Activated B cell treated with CpG ODN at 0.5 μM for 24 hours (primary cell): ENCODE measurements at places on chromosomes 1 and 21. TPM values are rescaled to one million over a fixed set of nuclear protein-coding genes. Genes with fewer than 3 reads are reported as not detected.

The NCAM2 gene
- total RNA-seq, result not detected in 2 replicates

GRCh38 chr1:106651028-106651762 lies 405.3 kb upstream of the PRMT6 start:
- H3K4me1 ChIP-seq, result no peaks in the 10 kb centered on the region
- no peaks in the 10 kb centered on the region for H3K27me3 ChIP-seq
- H3K27ac ChIP-seq, result no peak overlapping the region
- H3K4me3 ChIP-seq, result no peak overlapping the region
- DNase-seq, result no peak
- no peaks in the 10 kb centered on the region for H3K36me3 ChIP-seq

GRCh38 chr1:245690156-245690690 lies 535.4 kb downstream of the KIF26B start:
- peaks cover 5% of the 10 kb centered on the region for H3K27me3 ChIP-seq
- no peak for DNase-seq
- no peak overlapping the region for H3K27ac ChIP-seq
- H3K4me3 ChIP-seq, result no peak overlapping the region

The TMEM54 gene
- total RNA-seq, result 0.44 and 0.66 TPM in 2 replicates

DNA sequence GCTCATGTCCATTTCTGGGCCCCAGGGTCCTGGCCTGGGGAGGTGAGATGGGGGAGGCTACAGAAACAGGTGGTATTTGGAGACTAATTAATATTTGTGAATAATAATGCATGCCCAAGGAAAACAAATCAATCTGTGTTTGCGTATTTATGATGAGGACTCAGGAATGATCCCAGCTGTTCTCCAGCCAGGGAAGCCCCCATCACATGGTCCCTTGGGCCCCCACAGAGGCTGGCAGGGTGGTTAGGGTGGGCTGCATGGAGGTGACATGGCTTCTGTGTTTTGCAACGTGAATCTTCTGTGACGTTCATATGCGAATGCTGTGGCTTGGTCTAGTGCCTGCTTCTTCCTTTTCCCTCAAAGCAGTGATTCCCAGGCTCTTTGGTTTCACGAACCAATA lies 10.5 kb downstream of the PTPRF start:
- no peak overlapping the region for H3K27ac ChIP-seq
- DNase-seq, result no peak
- H3K4me1 ChIP-seq, result no peaks in the 10 kb centered on the region
- no peak overlapping the region for H3K4me3 ChIP-seq
- no peaks in the 10 kb centered on the region for H3K36me3 ChIP-seq

DNA sequence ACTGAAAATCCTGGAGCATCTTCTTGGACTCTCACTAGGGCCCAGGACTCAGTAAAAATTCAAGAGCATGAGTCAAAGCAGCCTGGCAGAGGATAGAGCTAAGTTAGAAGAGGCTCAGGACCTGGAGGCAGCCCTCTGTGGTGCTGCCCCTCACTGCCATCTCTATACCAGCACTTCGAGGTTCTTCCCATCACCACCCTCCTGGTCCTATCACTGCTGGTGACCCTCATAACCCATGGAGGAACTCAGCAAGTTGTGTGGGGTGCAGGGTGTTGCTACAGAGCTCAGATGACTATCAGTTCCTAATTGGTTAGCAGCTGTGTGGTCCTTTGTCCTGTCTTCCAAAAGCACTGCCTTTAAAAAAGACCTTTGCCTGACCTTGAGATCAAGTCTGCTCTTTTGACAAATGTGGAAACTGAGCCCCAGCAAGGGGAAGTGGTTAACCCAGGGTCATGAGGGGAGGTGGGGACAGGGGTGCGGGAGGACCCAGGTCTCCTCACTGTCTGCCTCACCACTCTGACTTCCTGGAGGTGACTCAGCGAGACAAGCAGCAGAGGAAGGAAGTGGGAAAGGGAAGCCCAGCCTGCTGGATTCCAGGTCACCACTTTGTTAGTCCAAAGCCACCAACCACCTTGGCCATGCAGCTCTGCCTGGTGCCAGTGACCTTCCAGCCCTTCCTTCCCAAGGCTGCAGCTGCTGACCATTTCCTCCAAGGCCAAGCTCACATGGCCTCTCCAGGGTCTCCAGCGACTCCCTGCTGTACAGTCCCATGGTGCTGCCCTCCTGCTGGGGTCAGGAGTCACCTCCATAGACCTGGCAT lies 199.4 kb upstream of the EDN2 start:
- DNase-seq, result no peak
- H3K4me1 ChIP-seq, result peaks cover 39% of the 10 kb centered on the region
- H3K27me3 ChIP-seq, result no peaks in the 10 kb centered on the region
- H3K27ac ChIP-seq, result peak overlapping the region; percentile 46
- H3K4me3 ChIP-seq, result no peak overlapping the region
- H3K36me3 ChIP-seq, result no peaks in the 10 kb centered on the region

GRCh38 chr1:183070923-183071618 lies 47.9 kb downstream of the LAMC1 start:
- peaks cover 6% of the 10 kb centered on the region for H3K27me3 ChIP-seq
- H3K4me3 ChIP-seq, result peak overlapping the region; percentile 50
- no peak overlapping the region for H3K27ac ChIP-seq

DNA sequence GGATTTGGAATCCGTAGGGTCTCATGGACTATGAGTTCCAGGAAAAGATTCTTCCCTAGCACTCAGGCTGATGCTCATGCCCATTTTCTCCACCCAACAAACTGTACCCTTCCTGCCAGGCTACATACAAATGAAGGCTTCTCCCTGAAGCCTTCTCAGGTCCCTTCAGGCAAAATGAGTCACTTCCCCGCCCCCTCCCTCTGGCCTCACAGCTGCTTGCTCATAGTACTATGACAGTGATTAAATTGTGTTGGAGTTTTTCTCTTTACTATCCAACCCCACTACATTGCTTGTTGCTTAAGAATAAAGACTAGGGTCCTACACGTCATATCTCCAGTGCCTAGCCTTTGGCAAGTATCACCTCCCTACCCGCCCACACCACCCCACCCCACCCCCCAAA lies 207.6 kb upstream of the NFIA start:
- DNase-seq, result no peak
- no peak overlapping the region for H3K27ac ChIP-seq
- H3K4me3 ChIP-seq, result no peak overlapping the region

- no peaks in the 10 kb centered on the region for H3K36me3 ChIP-seq
- H3K4me3 ChIP-seq, result no peak overlapping the region
- H3K27ac ChIP-seq, result no peak overlapping the region
- H3K4me1 ChIP-seq, result no peaks in the 10 kb centered on the region
Measured at GRCh38 chr1:177511036-177511435, 340.3 kb downstream of the BRINP2 start.

The TEDDM1 gene
- not detected in 2 replicates for total RNA-seq

DNA sequence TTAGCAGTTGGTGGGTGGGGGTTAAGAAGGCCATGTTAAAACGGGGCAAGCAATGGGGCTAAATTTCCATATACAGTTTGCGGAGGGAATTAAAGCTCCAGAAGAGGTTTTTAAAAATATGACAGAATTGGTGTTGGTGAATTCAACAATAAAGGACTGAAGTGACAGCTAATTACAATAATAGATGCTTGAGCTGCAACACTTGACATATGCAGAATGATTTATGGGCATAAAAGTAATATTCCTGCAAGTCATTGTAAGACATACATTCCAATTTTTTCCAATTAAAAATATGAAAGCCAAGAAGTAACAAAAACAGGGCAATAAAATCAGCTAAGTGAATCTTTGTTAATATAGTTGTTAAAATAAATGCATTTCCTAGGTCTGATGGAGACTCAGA lies 202.2 kb upstream of the MAP1LC3C start:
- H3K27ac ChIP-seq, result no peak overlapping the region
- H3K4me1 ChIP-seq, result no peaks in the 10 kb centered on the region
- H3K4me3 ChIP-seq, result no peak overlapping the region
- H3K27me3 ChIP-seq, result no peaks in the 10 kb centered on the region
- no peak for DNase-seq
- H3K36me3 ChIP-seq, result no peaks in the 10 kb centered on the region

DNA sequence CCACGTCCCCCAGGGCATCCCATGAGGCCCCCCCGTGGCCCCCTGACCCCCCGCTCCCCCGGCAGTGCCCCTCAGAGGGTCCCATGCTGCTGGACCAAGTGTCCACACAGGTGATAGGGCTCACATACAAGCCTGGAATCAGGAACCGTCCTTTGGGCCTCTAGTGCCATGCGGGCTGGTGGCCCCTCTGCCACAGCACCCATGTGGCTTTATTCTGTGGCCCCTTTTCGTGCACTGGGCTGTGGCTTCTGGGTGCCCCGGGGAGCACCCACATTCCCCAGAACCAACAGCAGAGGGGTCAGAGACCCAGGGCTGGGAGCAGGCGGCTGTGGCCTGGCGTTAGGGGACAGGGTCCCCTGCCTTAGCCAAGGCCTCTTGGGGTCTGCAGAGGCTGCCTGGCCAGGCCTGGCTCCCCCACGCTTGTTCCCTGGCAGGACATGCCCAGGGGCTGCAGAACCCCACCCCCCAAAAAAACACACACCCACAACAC lies 31.7 kb downstream of the SLC19A1 start:
- H3K27ac ChIP-seq, result no peak overlapping the region
- peaks cover 8% of the 10 kb centered on the region for H3K36me3 ChIP-seq
- H3K4me1 ChIP-seq, result no peaks in the 10 kb centered on the region

DNA sequence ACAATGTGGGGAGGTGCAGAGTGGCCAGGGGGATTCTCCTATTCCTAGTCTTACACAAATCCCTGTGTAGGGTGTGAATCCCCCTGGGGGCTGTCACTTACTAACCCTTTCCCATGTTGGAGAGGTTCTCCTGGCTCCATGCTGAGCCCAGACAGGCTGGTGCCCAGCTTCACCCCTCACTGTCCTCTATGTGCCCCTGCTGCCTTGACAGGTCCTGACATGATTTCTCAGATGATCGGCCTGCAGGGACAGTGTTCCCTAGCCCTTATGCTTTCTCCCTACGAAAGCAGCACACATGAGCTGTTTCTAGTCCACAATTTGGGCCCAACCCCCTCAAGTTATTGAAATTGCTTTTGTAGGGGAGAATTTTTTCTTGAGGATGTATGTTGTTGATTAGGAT lies 68.9 kb upstream of the FAM78B start:
- no peaks in the 10 kb centered on the region for H3K4me1 ChIP-seq
- no peak for DNase-seq
- no peak overlapping the region for H3K27ac ChIP-seq
- no peaks in the 10 kb centered on the region for H3K36me3 ChIP-seq
- H3K4me3 ChIP-seq, result no peak overlapping the region
- H3K27me3 ChIP-seq, result no peaks in the 10 kb centered on the region

DNA sequence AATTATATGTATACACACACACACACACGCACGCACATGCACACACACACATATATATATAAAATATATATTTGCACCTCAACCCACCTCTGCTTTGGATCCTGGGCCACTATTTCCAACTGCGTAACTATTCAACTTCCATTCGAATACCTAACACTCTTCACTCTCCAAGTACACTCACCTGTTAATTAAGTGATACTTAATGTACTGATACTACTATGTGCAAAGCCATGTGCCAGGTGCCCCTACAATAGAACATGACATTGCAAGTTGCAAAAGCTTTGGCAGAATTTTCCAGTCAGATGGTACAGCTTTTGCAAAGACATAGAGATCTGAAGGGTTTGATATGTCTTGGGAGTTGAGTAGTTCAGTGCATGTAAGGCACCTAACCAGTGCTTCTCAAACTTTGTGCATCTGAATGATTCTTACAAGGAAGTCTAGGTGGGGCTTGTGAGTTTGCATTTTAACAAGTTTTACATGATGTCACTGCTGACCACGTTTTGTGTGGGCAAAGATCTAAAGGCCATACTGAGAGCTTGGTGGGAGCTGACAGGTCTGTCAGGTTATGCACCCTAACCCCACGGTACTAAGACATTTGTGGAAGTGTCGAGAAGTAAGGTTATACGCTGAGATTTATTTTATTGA lies 7.2 kb downstream of the CXADR start:
- no peak overlapping the region for H3K4me3 ChIP-seq
- H3K4me1 ChIP-seq, result no peaks in the 10 kb centered on the region
- H3K27ac ChIP-seq, result no peak overlapping the region
- peaks cover 25% of the 10 kb centered on the region for H3K27me3 ChIP-seq

DNA sequence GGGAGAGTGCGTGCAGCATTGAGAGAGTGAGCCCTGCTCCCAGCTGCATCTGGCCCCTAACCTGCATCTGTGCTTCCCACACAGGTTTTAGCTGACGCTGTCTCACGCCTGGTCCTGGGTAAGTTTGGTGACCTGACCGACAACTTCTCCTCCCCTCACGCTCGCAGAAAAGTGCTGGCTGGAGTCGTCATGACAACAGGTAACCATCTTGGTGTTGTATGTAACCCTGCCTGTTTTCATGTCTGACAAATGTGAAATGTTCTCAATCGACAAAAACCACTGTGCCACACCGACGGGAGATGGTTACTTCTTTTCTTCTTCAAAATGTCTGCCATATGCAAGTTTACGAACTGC lies 105.8 kb downstream of the ADARB1 start:
- H3K27ac ChIP-seq, result no peak overlapping the region
- H3K27me3 ChIP-seq, result no peaks in the 10 kb centered on the region
- DNase-seq, result no peak
- no peaks in the 10 kb centered on the region for H3K4me1 ChIP-seq

The KIAA0319L gene
- 43.3 and 59.1 TPM in 2 replicates for total RNA-seq

GRCh38 chr1:154404984-154405746 lies at the start of gene IL6R:
TSS of gene IL6R (plus strand) at chr1:154405343. CDS start at chr1:154405630, 287 bp downstream.
- H3K36me3 ChIP-seq, result no peaks in the 10 kb centered on the region
- H3K4me3 ChIP-seq, result peak within 1 kb of the TSS; percentile 81
- no peaks in the 10 kb centered on the region for H3K27me3 ChIP-seq
- peak within 1 kb of the TSS; percentile 86 for H3K27ac ChIP-seq
- DNase-seq, result peak; percentile 68

The DMBX1 gene
- not detected in 2 replicates for total RNA-seq

DNA sequence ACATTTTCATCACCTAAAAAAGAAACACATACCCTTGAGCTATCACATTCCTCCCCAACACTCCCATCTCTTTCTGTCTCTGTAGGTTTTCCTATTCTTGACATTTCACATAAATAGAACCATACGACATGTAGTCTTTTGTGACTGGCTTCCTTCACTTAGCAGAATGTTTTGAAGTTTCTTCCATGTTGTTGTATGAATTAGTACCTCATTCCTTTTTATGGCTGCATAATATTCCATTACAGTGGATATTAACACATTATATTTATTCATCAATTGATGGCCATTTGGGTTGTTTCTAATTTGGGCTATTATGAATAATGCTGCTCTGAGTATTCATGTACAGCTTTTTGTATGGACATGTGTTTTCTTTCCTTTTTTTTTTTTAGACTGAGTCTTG lies 11.8 kb downstream of the WDTC1 start:
- H3K4me3 ChIP-seq, result no peak overlapping the region
- H3K36me3 ChIP-seq, result peaks cover 25% of the 10 kb centered on the region
- H3K4me1 ChIP-seq, result peaks cover 39% of the 10 kb centered on the region
- no peak for DNase-seq
- H3K27me3 ChIP-seq, result no peaks in the 10 kb centered on the region
- H3K27ac ChIP-seq, result no peak overlapping the region

The PDPN gene
- total RNA-seq, result not detected in 2 replicates

The TNFAIP8L2 gene
- total RNA-seq, result 8.5 and 9.3 TPM in 2 replicates

- no peak overlapping the region for H3K27ac ChIP-seq
- H3K27me3 ChIP-seq, result no peaks in the 10 kb centered on the region
- H3K4me3 ChIP-seq, result no peak overlapping the region
- H3K36me3 ChIP-seq, result peaks cover 9% of the 10 kb centered on the region
- H3K4me1 ChIP-seq, result peaks cover 14% of the 10 kb centered on the region
Measured at GRCh38 chr1:119083479-119083878, 57.0 kb downstream of the WARS2 start.
